ENCODE measurements at places on chromosomes 6 and 20.

DNA sequence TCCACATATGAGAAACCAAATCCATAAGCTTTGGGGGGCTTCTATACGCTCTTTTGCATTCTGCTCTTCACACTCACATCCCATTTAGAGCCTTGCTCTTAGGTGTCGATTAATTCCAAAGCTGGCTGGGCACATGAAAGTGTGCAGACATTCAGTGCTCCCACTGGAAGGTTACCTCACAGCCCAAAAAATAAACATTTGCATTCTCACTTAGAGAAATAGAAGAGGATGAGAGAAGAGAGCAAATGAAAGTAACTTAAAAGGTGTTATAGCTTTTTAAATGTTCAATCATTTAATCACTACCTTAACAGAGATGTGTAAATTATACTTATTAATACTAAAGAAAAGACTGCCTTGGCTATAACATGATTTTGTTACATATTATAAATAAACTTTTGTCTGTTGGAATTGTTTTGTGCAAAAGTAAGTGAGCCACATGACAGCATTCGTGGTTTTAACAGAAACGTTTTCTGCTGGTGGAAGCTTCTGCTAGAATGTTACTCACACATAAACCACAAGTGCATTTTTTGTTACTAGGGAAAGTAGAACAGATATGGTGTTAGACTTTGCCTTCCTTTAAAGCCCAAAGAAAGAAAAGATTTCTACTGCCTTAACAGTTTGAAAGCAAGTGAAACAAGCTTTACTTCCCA, 116.7 kb downstream of the SIM1 start:
- DNase-seq, result peak; percentile 76

GRCh38 chr6:373773-374724, 17.5 kb upstream of the IRF4 start:
- peak; percentile 4 for DNase-seq

DNA sequence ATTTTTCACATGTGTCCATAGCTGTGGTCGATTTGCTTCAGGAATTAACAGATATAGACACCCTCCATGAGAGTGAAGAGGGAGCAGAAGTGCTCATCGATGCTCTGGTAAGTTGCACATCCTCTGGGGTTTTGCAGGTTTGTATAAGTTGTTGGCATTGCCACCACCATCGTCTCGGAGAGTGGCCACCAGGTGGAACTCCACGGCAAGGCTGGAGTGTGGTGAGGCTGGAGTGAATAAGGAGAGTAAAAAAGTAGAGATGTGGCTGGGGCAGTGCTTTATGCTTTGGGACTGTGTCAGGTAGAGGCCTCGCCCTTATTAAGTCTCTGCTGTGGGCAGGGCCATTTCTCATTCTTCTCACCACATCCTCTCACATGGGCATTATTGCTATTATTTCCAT, 63.7 kb downstream of the CTNNBL1 start:
- DNase-seq, result no peak

DNA sequence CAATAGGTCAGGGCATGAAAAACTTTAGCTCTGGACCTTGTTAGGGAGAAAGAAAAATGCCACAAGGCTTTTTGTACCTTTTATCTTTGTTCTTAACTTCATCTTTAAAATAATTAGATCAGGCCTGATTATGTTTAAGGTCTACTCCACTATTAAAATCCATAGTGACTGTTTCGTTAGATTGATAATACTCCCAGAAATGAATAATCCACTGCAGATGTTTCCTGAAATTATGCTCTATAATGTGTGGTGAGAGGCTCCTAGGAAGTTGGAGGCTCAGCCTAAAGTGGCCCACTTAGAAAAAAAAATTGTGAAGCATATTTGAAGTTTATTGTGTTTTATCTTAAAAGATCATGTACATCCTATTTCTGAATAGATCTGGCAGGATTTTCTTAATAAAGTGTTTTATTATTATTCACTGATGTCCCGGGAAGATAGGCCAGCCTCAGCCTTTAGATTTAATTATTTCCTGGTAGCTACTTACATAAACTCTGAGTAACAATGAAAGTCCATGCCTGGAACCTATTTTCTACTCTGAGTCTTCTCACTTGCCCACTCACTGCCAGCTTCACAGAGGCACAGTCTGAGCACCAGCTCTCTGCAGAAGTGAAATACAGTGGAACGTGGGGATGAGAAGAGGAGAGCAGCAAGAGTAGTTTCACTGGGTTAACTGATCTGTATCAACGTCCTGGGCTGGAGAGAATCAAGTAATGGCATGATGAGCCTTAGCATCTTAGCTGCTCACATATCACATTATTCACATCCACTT, 126.8 kb upstream of the TMEM170B start:
- no peak for DNase-seq

- no peak for DNase-seq
Observed at GRCh38 chr20:53226826-53227225, 254.7 kb downstream of the TSHZ2 start.

GRCh38 chr6:112466373-112467151, 119.4 kb downstream of the RFPL4B start:
- peak; percentile 71 for DNase-seq

DNA sequence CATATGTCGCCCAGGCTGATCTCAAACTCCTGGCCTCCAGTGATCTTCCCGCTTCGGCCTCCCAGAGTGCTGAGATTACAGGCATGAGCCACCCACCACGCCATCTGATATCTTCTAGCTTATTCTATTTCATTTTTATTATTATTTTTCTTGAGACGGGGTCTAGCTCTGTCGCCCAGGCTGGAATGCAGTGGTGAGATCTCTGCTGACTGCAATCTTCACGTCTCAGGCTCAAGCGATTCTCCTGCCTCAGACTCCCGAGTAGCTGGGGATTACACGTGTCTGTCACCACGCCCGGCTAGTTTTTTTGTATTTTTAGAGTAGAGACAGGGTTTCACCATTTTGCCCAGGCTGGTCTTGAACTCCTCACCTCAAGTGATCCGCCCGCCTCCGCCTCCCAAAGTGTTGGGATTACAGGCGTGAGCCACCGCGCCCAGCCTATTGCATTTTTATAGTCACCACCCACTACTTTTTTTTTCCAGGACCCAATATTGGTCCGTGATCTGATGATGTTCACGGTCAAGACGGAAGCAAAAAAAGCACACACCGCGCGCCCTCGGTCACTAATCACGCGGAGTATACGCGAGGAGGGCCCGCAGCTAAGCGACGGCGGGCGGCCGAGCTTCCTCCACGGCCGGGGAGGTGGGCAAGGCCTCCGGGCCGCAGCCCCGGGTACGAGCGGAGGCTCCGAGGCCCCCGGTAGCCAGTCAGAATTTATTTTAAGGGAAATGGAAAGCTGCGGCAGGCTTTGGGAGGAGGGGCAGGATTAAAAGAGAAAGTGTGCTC, 1.1 kb upstream of the LSM14B start:
- peak; percentile 70 for DNase-seq

DNA sequence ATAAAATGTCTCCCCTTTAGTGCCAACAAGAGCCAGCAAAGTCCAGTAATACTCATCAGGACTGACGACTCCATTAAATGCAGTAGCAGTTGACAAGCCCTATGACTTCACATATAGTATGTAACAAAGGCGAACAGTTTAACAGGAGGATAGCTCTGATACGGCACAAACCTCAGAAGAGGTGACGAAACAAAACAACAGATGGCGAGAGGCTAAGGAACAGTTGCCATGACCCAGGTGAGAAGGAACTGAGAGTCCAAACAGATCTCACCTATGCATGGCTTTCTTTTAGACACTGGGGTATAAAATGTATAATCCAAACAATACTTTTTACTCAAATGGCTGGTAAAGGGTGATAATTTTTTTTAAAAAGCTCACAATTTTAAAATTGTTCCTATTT, 37.1 kb downstream of the SYNE1 start:
- DNase-seq, result no peak

DNA sequence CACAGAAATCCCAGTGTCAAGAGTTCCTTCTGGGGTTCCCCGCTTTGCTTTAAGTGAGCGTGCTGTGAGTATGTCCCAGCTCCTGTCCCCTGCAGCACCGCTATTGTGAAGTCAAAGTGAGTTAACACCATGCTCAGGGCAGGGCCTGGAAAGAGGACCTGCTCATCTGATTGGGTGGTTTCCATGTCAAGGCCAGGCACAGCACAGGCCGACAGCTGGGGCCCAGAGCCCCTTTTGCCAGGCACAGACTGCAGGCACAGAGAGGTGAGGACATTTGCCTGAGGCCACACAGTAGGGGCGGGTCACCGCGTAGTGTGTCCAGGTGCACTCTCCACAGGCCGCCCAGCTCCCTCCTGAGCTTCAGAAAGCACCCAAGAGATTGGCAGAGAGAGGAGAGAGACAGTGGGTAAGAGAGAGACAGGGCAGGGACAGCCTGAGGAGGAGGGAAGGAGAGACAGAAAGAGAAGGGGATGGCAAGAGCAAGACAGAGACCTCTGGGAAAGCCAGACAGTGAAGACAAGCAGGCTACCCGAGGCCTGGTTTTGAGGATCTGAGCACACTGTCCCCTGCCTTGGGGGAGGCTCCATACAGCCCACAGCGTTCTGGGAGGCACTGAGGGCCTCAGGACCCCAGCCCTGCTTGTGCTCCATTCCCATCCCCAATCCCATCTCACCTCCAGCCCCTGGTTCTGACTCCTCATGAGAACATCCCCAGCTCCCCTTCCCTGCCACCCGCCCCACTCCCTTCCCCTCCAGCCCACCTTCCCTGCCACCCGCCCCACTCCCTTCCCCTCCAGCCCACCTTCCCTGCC, 6.5 kb upstream of the BPIFB1 start:
- no peak for DNase-seq

DNA sequence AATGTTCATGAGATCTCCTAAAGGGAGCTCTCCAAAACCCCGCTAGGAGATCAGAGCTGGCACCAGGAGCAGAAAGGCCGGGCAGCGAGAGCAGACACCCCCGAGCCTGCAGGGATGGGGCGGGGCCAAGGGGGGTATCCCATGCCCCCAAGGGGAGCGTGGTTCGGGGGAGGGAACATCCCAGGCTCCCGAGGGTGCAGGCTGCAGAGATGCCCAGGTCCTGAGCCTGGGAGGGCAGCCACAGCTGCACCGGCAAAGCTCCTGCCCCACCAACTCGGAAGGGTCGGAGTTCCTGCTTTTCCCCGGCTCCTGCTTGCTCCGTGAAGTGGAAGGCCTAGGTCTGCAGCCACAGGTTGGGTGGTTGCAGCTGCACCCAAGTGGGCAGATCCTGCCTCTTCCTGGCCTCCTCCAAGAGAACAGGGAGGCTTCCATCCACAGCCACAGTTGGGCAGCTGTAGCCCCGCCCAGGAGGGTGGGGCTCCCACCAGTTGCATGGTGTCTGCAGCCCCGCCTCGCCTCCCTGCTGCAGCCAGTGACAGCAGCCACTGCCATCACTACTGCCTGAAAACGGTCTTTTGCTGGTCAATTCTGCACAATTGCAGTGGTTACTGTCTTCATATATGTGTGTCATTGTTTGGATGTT, 13.4 kb upstream of the GMNN start:
- DNase-seq, result no peak

GRCh38 chr20:53611449-53611894, 17.8 kb upstream of the ZNF217 start:
- DNase-seq, result peak; percentile 99

DNA sequence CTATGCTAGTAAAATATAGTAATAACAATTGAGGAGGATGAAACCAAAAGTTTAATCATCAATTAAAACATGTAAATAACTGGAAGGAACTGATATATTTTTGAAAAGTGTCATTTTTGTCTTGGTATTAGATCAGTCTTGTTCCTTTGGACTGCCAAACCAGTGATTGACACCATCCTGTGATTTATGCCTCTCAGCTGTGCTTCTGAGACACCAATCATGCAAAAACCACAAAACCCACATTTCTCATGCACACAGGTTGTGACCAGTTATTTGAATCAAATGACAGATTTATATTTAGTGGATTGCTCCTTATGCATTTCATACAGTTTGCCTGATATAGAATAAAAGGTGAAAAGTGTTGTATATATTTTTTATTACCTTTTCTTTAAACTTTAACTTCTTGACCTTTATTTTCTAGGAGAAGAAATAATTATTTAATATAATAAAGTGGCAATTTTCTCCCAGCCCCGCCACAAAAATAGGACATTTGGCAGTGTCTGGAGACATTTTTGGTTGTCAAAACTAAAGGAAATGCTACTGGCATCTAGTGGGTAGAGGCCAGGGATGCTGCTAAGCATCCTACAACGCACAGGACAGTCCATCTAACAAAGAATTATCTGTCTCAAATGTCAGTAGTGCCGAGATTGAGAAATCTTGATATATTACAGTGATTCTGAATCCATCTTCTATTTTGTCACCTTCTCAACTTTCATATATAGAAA, 383.6 kb downstream of the BCKDHB start:
- DNase-seq, result no peak

DNA sequence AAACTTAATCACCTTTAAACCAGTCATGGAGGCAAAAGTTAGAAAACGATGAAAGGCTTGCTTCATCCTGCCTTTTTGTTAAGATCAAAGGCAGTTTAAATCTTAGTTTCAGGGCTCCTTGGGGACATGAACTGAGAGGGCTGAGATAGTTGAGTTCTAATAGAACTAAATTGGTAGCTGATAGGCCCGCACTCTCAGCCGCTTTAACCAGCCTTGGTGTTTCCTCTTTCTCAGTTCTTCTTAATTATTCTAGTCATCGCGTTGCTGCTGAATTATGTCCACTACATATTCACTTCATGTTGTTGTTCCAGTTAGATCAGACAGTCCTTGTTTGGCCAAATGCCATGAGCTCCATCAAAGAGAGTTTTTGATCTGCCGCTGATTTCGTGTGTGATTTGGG, 72.5 kb downstream of the ANKS1A start:
- DNase-seq, result no peak

- peak; percentile 33 for DNase-seq
Observed at GRCh38 chr6:16722630-16723029, 38.6 kb downstream of the ATXN1 start.

- no peak for DNase-seq
Observed at GRCh38 chr6:29641430-29642148, 8.6 kb upstream of the GABBR1 start.

DNA sequence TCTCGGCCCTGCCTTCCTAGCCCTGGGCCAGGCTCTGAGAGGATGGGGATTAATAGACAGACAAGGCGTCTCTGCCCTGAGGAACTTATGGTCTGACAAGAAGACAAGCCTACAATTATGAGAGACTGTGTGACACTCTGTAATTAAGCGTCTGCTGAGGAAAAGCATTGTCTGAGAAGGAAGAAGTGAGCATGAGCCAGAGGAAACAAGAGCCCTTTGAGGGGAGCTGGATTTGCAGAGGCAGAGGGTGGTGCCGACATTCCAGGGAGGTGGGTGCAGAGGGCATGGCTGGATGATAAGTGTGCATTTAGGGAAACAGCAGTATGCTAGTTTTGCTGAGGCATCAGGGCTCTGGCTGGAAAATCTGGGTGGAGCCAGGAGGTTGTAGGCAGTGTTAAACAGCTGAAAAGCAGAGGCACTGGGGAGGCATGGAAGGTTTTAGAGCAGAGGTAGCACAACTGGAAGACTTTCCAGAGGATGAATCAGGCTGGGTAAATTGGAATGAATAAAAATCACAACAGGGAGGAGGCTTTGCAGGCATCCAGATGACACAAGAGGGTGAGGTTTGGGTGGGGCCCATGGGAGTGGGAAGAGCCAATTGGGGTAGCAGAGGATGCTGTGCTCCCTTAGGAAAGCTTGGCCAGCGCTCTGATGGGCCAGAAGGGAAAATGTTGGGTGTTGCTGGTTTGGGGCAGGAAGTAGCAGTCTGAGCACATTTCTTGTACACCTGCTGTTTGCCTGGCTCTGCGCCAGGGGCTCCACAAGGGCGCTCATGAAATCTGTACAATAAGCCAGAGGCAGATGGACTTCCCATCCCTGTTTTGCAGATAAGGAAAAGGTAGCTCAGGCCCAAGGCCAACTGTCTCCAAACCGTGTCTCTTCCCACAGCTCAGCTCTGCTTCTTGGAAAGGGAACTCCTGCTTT, 74.0 kb upstream of the MYL9 start:
- DNase-seq, result peak; percentile 55

GRCh38 chr6:141117874-141118273, 1014.9 kb upstream of the GJE1 start:
- no peak for DNase-seq

- DNase-seq, result peak; percentile 72
Observed at GRCh38 chr6:82015043-82015442, 232.5 kb downstream of the IBTK start.

All from ELR (cell line).